ENCODE measurements at places on chromosomes 12 and 14.

- no peak for DNase-seq
Measured at GRCh38 chr12:52458861-52459260, 6.9 kb upstream of the KRT6B start.

GRCh38 chr14:86780876-86781510 lies 1212.0 kb downstream of the GALC start:
- no peak for DNase-seq

GRCh38 chr14:72701605-72702004 lies 192.3 kb downstream of the DPF3 start:
- no peak for DNase-seq

DNA sequence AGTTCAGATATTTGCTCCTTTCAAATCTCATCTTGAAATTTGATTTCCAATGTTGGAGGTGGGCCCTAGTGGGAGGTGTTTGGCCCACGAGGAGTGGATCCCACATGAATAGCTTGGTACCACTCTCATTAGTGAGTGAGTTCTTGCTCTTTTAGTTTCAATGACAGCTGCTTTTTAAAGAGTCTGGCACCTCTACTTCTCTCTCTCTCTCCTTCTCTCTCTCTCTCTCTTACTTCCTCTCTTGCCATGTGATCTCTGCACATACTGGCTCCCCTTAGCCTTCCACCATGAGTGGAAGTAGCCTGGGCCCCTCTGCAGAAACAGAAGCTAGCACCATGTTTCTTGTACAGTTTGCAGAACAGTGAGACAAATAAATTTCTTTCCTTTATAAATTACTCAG lies 25.1 kb downstream of the GPR65 start:
- DNase-seq = no peak

DNA sequence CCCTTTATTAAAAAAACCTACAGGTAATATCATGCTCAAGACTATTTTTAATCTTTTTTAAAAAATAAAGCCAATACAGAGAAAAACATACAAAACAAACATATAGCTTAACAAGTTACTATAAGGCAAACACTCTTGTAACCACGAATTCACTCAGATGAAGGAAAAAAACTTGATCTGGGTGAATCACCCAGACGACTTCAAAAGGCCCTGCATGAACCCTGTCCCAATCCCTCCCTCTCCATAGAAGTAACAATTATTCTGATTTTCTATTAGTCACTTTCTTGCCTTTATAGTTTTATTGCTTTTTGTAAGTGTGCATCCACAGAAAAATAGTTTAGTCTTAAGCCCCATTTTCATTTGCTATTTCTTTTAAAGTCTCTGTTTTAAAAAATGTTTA lies 72.6 kb downstream of the LRP6 start:
- DNase-seq = peak; percentile 51

DNA sequence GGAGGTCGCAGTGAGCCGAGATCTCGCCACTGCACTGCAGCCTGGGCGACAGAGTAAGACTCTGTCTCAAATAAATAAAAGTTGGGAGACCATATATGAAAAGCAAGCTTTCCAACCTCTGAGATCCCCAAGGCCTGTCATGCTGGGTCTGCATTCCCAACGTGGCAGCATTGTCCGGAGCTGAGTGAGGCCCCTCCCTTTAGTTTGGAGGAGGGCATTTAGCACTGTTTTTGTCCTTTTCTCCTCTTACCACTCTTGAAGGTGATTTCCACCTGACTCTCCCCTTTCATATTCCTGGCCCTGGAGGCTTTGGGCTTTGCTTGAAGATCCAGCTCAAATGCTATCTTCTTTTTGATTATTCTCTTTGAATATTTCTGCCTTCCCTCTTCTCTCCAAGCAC lies 3.2 kb downstream of the AACS start:
- DNase-seq = no peak

GRCh38 chr12:51970904-51971646 lies 19.6 kb downstream of the ACVR1B start:
- peak; percentile 47 for DNase-seq

- peak; percentile 11 for DNase-seq
Measured at GRCh38 chr12:27782481-27782880, 2.4 kb upstream of the MANSC4 start.

DNA sequence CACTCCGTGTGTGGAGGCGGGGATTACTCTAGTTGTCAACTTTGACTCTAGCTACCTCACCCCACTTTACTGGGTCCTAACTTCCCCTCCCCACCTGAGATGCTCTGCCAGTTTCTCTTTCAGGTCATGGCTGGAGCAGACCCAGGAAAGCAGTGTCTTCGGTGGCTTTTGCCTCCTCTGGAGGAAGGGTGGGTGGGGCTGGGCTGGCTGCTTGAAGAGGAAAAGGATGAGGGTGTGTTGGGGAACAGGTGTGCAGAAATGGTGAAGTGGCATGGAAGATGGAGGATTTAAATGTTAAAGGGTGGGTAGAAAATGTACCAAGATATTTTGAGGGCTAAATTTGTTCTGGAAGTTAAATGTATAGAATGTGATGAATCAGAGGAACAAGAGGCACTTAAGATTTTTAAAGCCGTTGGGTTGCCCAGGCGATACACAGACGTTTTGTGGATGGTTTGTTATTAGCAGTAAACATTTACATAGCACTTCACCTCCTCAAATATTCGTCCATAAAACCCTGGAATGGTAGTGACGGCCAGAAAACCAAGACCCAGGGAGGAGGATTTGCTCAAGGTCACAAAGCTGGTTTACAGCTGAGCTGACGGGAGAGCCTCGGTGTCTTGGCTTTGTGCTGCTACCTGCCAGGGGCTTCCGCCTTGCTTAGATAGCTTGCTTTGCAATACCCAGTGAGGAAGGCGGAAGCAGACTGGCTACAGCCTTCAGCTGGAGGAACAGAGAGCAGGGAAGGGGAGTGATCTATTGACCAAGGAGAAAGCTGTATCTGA lies 72.2 kb upstream of the PRMT8 start:
- DNase-seq = no peak

DNA sequence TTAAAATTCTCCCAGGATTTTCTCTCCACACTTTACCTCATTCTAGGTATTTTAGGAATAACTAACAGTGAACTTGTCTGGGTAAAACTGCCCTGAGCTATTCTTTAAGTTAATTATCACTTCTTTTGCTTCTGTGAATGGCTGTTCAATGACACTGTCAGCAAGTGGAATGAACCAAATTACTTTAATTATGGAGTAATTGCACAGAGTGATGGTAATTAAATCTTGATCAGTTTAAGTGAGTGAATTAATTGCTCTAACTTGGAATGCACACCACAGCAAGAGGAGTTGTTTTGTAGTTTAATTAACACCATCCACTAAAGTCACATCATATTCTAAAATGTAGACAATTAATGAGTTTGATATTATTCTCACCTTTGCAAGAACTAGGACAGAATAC lies 36.2 kb upstream of the TMEM260 start:
- DNase-seq = no peak

- no peak for DNase-seq
Measured at GRCh38 chr14:44265246-44265645, 241.8 kb downstream of the FSCB start.

- peak; percentile 86 for DNase-seq
Measured at GRCh38 chr12:7498809-7499208, 4.8 kb downstream of the CD163 start.

DNA sequence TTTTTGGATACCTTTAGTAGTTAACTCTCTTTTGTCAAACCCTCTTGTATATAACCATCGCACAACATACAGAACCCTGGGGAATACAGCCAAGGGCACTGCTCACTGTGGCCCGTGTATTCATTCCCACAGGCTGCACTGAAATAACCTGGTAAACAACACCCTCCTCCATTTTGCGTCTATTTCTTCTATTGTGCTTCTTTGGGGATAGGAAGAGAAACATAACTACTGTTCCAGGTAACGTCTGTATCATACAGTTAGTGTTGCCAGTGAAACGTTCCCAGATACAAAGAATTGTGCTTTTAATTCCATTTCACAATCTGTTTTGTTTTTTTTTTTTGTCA lies 9.6 kb downstream of the C12orf76 start:
- DNase-seq = no peak

DNA sequence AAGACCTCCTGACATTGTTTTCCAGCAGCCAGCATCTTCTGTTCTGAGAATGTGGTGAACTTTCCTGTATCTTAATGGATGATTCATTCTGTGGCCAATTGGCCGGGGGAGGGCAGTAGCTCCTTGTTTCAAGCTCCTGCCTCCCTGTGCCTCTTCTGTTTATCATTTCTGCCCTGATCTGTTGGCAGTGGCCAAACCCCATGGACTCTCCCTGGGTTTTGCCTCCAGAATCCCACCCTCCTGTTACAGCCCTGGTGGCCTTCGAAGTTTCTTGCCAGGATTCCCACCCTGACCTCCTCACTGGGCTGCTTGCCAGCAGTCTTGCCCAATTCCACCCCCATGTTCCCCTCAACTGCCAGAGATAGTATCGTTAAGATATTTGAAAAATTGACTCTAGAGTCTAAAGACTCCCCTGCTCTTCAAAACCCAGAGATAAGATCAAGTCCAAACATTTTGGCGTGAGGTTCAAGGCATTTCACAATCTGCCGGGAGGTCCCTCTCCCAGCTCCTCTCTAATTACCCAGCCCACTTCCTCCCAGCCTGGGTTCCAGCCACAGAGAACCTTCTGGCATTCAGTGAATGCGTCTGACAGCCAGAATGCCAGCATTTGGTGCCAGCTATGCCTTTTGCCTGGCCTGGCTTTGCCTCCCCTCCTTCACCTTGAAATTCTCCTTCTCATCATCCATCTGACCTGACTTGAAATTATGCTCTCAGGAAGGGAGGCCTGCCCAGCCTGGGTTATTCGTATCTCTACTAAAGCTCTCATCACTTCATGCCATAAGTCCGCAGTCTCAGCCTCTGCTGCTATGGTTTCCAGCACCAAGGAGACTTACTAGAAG lies 37.7 kb upstream of the TXNRD1 start:
- DNase-seq = peak; percentile 97

GRCh38 chr12:77152623-77153193 lies 87.3 kb upstream of the E2F7 start:
- peak; percentile 38 for DNase-seq

DNA sequence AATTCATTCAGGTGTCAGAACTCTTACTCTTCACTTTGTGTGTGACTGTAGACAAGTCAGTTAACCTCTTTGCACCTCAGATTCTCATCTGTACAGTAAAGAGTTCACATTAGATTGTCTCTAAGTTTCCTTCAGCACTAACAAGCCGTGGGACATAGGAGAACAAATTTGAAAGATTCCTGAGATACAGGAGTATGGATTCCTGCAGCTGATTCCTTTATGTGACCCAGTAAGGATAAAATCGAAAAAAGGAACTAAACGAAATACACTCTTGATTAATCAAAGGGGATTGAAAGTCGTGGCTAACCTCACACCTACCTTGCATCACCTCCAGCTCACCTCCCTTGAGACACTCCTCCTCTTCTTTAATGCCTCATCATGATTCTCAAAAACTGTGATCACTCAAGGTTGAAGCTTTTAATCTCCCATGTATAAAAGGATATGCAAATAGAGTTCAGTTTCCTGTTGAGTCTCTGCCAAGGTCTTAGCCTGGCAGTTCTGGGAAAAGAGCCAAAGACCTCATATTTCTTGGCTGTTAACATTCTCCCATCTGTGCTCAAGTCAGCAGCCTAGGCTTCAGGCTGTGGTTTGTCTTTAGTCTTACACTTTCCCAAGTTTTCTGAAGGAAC lies 156.6 kb downstream of the DAD1 start:
- peak; percentile 86 for DNase-seq

- DNase-seq = peak; percentile 84
Measured at GRCh38 chr12:116924558-116925453, 14.1 kb downstream of the FBXW8 start.

DNA sequence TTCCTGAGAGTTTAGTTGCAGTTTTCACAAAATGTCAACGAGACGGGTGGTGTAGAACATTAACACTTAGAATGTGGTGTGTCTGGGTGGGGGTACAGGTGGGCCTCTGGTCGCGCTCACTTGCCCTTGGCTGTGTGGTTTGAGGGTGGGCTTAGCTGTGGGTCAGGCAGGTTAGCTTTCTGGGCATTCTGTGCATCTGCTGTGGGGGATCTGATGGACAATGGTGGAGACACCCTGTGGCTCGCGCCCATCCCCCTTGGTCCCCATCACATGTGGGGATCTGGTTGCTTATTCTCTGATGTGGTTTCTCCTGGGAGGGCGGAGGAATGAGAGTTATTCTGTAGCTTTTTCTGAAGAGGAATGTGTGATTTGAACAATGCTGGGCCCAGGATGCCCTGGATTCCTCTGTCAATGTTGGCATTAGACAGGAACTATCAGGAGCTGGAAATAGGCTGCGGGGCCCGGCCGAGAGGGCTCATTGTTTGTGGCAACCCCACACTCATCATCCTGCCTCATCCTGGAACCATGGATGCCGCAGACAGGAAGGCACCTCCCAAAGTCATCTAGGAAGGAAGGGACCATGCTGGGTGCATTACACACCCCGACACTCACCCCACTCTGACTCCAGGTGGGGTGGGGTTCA lies 101.6 kb downstream of the TSPAN9 start:
- no peak for DNase-seq

DNA sequence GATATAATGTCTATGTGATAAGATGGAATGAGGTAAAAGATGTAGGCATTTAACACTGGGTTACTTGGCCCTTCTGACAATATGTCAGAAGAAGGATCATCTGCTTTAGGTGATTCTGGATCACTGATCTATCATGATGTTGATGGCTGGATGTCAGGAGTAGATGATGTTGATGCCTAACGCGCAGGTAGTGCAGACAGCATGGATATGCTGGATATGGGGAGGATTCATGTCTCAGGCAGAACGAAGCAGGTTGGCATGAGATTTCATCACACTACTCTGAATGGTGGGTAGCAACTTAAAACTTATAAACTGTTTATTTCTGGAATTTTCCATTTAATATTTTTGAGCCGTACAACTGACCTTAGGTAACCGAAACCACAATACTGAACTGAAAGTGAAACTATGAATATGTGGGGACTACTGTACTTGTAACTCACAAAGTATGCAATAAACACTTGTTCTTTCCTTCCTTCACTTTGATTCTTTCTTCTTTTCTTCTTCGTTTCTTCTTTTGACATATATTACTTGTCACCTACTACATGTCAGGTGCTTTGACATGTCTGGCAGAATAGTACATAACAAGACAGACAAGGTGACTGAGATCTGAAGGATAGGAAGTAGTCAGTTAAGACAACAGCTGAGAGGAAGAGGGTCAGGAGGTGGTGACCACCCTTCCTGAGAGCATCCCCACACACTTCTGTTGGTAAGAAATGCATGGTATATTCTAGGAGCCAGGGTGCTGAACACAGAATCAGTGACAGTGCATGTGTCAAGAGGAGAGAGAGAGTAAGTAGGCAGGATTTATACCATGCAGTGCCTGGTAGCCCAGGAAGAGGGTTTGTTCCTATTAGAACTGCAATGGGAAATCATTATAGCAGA lies 238.8 kb downstream of the PPFIA2 start:
- no peak for DNase-seq
